HT1080 (cell line): ENCODE measurements at places on chromosomes 7 and 10.

- DNase-seq = peak; percentile 45
Observed at GRCh38 chr7:44959433-44959951, 19.3 kb downstream of the MYO1G start.

DNA sequence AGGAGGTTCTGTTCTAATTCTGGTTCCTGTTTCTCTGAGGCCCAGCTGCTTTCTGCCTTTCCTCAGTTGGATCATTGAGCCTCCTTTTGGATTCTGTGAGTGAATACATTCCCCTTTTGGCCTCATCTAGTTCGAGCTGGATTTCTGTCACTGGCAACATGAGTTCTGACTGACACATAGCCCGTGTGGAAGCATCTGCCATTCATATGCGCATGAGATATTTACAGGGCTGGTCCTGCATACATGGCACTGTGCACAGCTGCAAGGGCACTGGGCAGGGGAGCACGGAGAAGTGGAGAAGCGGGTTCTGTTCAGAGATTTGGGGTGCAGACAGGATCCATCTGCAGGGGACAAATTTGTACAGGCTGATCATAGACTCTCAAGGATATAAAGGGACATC, 352.8 kb downstream of the RPS24 start:
- DNase-seq = no peak

- peak; percentile 20 for DNase-seq
Observed at GRCh38 chr10:22666287-22667092, 47.9 kb downstream of the PIP4K2A start.

- no peak for DNase-seq
Observed at GRCh38 chr7:150801242-150801945, 825 bp downstream of the TMEM176A start.

DNA sequence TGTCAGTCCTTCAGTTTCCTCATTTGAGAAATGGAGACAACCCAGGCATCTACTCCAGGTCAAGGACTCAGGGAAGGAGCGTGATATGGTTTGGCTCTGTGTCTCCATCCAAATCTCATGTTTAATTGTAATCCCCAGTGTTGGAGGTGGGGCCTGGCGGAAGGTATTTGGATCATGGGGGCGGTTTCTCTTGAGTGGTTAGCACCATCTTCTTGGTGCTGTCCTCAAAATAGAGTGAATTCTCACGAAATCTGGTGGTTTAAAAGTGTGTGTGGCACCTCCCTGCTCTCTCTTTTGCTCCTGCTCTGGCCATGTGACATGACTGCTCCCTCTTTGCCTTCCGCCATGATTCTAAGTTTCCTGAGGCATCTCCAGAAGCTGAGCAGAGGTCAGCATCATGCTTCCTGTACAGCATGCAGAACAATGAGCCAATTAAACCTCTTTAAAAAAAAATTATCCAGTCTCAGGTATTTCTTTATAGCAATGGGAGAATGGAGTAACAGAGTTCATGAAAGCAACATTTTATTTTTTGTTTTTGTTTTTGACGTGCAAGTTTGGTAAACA, 30.0 kb downstream of the ARHGAP22 start:
- DNase-seq = no peak

GRCh38 chr10:36559412-36560400, 565.7 kb upstream of the ANKRD30A start:
- DNase-seq = no peak

GRCh38 chr7:46812101-46812675, 769.7 kb downstream of the TNS3 start:
- no peak for DNase-seq

DNA sequence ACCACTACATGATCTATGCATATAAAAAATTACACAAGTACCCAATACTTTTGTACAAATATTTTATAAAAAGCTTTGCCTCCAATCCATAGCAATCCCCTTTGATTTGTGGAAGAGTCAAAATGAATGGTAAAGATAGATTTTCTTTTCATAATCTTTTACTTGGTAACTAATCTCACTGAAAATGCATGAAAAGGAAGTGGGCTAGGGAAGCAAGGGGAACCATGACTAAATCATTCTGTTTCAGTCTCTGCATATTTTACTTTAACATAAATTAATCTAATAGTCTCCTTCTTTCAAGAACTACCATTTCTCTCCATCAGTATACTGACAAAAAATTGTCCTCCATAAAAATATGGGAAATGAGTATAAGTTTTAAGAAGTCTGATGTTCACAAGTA, 96.9 kb downstream of the TES start:
- no peak for DNase-seq

- DNase-seq = no peak
Observed at GRCh38 chr7:42380401-42380800, 143.4 kb upstream of the GLI3 start.

DNA sequence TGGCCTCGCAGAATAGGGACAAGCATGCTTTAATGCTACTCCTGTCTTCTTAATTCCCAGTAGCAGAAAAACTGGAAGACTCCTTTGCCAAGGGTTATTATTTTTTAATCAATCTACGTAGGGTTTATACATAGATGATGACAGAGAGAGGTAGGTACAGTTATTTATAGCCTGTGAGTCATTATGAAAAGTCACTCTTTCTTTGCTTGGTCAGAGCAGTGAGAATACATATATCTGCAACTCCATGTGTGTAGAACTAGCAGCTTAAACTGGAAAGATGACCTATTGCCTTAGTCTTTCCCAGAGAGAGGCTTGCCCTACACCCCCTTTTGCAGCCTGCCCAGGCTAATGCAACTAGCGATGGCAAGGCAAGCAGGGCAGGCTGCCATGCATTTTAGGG, 1050.6 kb downstream of the NRG3 start:
- DNase-seq = peak; percentile 74

GRCh38 chr7:503575-504111, 16.0 kb downstream of the PDGFA start:
- no peak for DNase-seq

DNA sequence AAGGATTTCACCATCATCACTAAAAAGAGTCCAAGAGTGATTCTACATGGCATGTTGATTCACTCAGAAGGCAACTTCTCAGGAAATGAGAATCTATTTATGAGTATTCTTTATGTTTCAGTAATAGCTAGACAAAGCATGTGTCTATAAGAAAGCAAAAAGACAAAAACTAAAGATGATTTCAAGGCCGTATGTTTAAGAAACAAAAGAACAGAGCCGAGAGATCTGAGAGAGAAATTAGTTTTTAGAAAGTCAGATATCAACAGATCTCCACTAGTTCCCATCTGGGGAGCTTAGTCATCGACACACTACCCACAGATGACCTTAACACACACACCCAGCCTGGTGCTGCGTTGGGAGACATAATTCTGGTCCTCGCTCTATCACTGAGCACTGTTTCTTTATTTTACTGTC, 21.0 kb downstream of the PIP4K2A start:
- DNase-seq = peak; percentile 62

GRCh38 chr10:72808001-72808400, 85.5 kb upstream of the OIT3 start:
- no peak for DNase-seq

- peak; percentile 63 for DNase-seq
Observed at GRCh38 chr10:91700788-91701444, 68.0 kb upstream of the PPP1R3C start.

- DNase-seq = no peak
Observed at GRCh38 chr10:119541459-119542356, 811 bp downstream of the RGS10 start.

- DNase-seq = peak; percentile 77
Observed at GRCh38 chr10:13299437-13300287, at the start of gene PHYH. Gene PHYH, minus strand, starts transcription at chr10:13300064. Its CDS starts 22 bp downstream, at chr10:13300042.

GRCh38 chr7:67809586-67809985, 813.0 kb downstream of the TYW1 start:
- no peak for DNase-seq

- DNase-seq = peak; percentile 49
Observed at GRCh38 chr7:109964780-109965179, 1126.1 kb upstream of the LRRN3 start.

GRCh38 chr10:88892222-88892967, 12.3 kb downstream of the STAMBPL1 start:
- DNase-seq = no peak

- DNase-seq = no peak
Observed at GRCh38 chr7:139650429-139651100, 127.1 kb downstream of the CLEC2L start.

DNA sequence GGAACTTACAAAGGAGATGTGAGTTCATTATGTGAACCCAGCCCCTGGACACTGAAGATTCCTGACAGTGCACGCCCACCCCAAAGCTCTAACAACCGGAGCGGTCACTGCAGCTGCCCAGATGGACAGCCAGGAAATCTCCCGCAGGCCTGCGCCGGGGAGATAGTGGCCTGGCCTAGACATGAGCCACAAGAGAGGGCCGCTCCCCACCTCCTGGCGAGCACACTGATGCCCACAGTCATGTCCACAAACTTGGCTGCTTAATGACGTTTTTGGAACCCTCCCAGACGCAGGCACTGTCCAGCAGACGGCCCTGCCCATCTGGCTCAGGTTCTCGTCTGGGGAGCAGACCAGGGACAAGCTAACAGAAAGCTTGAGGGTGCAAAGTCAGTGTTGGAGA, 34.2 kb downstream of the TCERG1L start:
- DNase-seq = no peak

GRCh38 chr10:102644066-102644645, at the start of gene TRIM8:
Gene TRIM8, plus strand, starts transcription at chr10:102644479. Its CDS starts 139 bp downstream, at chr10:102644618.
- no peak for DNase-seq

GRCh38 chr7:153696242-153696641, 356.0 kb upstream of the DPP6 start:
- DNase-seq = no peak

DNA sequence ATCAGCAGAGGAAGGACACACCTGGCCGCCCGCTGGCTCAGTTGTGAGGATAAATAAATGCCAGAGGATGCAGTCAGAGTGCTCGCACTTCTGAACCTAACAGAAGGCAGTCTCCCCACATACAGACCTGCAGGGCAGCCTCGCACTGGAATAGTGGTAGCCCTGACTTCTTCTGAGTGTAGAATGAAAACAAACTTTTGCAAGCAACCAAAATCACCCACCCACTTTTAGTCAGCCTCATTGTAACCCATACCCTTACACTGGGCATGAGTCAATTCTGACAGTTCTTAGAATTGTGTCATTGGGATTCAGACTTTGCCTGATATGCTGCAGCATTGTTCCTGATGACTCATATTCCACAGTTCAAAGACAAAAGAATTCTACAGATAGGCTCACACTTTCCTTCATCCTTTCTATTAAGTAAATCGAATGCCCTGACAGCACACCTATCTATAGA, 167.0 kb upstream of the CDK1 start:
- DNase-seq = peak; percentile 92

GRCh38 chr10:124572751-124573150, 111.1 kb downstream of the LHPP start:
- no peak for DNase-seq

- DNase-seq = no peak
Observed at GRCh38 chr10:113450906-113451305, 101.9 kb upstream of the HABP2 start.

DNA sequence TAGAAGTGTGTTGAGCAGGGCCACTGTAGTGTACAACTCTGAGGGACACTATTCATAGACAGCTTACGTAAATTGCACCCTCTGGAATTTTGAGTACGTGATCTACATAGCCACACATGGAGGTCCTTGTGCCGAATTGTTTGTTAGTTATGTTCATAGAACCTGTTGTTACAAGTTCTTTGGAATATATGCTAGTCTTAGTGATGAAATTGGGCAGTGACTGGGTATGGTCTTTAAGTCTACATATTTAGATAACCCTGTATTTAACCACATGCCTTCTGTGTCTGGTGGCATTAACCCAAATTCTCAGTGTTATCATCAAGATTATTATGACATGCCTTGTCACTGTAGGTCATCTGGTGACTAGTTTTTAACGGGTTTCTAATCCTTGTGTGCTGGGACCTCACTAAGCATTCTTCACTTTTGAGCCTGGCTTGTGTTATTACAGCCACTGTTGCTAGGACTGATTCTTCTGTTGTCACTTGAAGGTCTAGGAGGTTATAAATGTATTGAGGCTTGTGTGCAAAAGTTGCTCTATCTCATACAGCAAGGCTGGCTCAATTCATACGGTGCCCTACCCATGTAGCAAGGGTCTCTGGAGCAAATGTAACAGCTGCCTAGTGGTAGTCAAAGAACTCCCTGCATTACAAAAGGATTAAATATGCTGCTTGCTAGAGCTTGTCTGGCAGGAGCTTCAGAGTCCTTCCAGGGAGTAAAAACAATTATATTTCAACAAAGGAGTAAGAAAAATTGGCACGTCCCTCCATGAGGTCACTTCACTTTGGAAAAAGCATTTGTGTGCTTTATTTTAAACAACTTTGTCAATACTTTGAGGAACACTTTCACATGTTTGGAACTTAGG, 65.4 kb downstream of the CDK14 start:
- no peak for DNase-seq

DNA sequence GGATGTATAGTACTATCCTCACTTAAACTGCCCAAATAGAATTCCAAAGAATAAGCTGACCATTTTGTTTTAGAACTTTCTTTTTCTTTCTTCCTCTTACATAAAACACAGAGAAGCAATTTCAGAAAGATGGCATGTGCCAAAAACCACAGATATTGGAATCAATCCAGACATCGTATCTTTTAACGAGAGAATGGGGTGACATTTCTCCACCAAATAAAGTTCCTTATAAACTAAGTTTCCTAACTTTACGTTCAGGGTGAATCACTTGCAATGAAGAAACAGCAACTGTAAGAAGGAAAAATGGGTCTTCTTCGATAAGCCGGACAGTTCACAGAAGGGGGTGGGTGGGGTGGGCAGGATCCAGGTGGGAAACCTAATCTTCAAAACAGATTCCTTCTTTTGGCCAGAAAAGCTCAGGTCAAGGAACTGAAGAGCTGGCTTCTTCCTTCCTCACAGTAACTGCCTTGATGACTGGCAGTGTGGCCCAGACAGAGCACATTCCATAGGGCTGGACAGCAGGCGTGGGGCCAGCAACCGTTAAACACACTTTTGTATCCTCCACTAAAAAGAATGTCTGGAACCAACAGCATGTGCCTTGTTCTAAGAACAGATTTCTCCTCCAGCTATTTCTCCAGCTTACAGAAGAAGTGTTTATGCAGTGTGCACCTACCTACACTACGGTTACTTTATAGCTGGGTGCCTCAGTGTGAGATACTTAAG, 31.5 kb downstream of the CREB3L2 start:
- peak; percentile 67 for DNase-seq

- no peak for DNase-seq
Observed at GRCh38 chr7:43643846-43644245, 60.9 kb downstream of the STK17A start.

- DNase-seq = no peak
Observed at GRCh38 chr10:122013311-122013780, 24.4 kb downstream of the TACC2 start.

DNA sequence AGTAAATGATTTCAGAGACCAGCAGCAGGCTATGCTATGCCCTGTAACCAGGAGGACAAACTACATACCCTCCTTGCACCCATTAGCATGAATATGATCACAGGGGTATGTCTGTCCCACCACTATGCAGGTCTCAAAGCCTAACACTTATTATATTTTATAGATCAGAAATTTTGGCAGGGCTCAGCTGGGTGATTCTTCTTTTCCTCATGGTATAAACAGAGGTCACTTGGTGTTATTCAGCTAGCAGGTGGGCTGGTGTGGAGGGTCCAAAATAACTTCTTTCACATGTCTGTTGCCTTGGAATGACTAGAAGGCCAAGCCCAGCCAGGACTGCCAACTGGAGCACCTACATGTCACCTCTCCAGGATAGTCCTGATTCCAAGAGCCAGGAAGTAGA, 252.9 kb downstream of the ARHGAP12 start:
- no peak for DNase-seq
